ENCODE measurements at places on chromosomes 16 and 17. TPM values are rescaled to one million over a fixed set of nuclear protein-coding genes. Genes with fewer than 3 reads are reported as not detected.

CTRB1 gene
- not detected for total RNA-seq

MYCBPAP gene
- 1.3 TPM for total RNA-seq

FNDC8 gene
- total RNA-seq = not detected

CHST4 gene
- 0.38 TPM for total RNA-seq

GRCh38 chr16:77383606-77384187 lies 51.1 kb downstream of the ADAMTS18 start:
- no peak overlapping the region for H3K27ac ChIP-seq
- H3K27me3 ChIP-seq = no peaks in the 10 kb centered on the region
- DNase-seq = no peak
- H3K4me3 ChIP-seq = no peak overlapping the region
- no peaks in the 10 kb centered on the region for H3K36me3 ChIP-seq

- peaks cover 35% of the 10 kb centered on the region for H3K36me3 ChIP-seq
- no peak overlapping the region for H3K4me3 ChIP-seq
- no peak overlapping the region for H3K27ac ChIP-seq
- no peak for DNase-seq
Observed at GRCh38 chr16:58011652-58012051, 10.4 kb downstream of the USB1 start.

- DNase-seq = peak; percentile 77
- H3K4me1 ChIP-seq = peaks cover 44% of the 10 kb centered on the region
- no peak overlapping the region for H3K27ac ChIP-seq
- no peaks in the 10 kb centered on the region for H3K27me3 ChIP-seq
- peak overlapping the region; percentile 32 for H3K4me3 ChIP-seq
Observed at GRCh38 chr17:79832218-79833109, 6.8 kb downstream of the CBX4 start.

DNA sequence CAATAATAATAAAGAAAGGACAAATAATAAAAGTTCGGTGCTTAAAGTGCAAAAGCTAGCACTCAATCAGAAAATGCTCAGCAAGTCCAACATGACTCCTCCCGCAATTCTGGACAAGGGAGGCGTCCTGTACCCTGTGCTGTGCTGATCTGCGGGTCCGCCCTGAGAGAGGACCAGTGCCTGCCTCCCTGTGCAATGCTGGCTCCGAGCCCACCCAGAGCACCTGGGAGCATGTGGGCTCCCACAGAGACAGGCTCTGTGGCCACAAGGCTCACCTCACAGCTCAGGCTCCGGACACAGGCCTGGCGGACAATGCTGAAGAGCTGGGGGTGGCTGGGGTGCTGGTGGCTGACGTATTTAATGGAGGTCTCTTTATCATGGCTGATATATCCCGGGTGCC lies 11.1 kb downstream of the FLCN start:
- no peak for DNase-seq
- no peaks in the 10 kb centered on the region for H3K4me1 ChIP-seq
- no peak overlapping the region for H3K27ac ChIP-seq

- peaks cover 9% of the 10 kb centered on the region for H3K4me1 ChIP-seq
- peaks cover 72% of the 10 kb centered on the region for H3K36me3 ChIP-seq
- H3K4me3 ChIP-seq = no peak overlapping the region
- H3K27me3 ChIP-seq = no peaks in the 10 kb centered on the region
Observed at GRCh38 chr16:69116256-69116875, 10.9 kb downstream of the HAS3 start.

DNA sequence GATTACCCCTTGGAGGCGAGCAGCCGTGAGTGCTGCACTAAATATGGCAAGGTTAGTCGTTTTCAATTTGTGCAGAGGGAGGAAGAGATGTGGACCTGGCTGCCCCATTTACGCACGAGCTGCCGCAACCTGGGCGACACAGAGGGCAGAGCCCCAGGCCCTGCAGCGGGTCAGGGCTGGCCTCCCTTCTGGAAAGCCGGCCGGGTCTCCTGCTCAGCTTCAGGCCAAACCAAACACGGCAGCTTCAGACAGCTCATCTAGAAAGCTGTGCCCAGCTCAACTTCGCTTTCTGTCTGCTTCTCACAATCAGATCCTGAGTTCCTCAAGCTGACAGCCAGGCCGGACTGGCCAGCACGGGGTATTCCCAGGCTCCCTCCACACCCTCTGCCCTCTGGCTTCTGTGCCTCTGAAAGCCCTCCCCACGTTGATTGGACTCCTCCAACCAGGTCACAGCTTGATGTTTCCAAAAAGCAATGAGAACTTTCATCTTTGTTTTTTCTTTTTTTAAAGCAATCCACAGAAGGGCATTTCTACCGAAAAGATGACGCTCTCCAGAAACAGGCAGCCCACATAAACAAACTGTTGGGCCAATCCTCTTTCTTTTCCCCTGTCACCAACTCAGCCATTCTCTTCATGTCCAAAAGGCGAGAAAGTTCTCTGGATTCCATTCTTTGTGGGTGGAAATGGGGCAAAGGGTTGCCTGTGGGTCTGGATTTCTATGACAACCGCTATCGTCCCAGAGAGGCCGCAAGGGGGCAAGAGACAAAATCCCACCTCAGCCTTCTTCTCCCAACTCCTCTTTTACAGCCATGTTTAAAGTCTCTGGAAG lies 189.0 kb downstream of the ZFHX3 start:
- no peaks in the 10 kb centered on the region for H3K36me3 ChIP-seq
- H3K27ac ChIP-seq = no peak overlapping the region
- no peak overlapping the region for H3K4me3 ChIP-seq
- no peaks in the 10 kb centered on the region for H3K27me3 ChIP-seq

GRCh38 chr16:53068423-53068833 lies 13.6 kb downstream of the CHD9 start:
- DNase-seq = no peak
- no peak overlapping the region for H3K27ac ChIP-seq
- no peaks in the 10 kb centered on the region for H3K36me3 ChIP-seq
